ENCODE measurements at places on chromosomes 2 and 18.

DNA sequence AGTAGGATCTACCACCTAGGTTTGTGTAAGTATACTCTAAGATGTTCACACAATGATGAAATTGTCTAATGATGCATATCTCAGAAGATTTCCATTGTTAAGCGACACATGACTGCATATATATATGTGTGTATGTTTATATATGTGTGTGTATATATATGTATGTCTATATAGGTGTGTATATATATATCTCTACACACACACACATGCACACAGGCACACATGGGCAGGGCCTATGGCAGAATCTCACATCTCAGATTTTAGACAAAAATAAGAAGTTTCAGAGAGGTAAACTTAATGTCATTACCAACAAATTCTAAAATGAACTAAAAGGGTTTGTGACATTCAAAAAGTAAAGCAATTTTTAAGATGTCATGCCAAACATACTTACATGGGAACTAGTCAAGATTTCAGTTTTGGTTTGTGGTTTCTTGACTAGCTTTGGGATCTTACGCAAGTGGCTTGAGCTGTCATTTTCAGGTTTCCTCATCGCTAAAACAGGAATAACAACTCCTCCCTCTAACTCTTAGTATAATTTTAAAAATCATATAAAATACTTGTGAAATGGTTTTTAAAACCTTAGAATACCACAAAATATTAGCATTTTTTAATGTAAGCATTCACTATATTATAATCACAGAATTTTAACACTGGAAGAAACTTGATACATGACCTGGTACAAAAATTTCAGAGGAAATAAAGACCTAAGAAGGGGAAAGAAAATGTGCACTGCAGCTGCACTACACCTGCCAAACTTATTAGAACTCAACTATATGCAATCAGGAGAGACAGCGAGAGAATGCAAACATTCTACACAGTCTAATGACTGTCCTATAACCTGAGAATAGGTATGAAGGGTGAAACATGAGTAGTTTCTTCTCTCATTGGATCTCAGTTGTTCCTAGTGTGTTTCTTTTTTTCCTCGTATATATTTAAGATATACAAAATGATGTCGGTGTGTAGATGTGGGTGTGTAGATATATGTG is 75.7 kb downstream of the TTC21B start:
- no peak for DNase-seq

DNA sequence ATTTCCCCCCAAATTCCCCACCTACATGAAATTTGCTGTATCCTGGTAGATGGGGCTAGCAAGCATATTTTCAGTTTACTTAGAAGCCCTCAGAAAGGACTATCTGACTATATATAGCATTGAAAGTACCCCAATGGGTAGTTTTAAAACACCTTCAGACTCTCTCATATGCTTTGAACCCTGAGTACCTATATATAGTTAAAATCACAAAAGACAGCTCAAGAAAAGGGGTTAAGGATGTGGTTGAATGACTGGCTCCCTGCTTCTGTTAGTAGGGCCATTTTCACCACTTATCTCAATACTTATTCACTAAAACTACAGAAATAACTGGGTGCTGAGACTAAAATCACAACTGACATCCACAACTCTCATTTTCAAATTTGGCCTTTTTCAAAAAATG is 18.5 kb downstream of the WDPCP start:
- no peak for DNase-seq

- no peak for DNase-seq
These were observed 39.9 kb downstream of the TANK start for GRCh38 chr2:161199912-161200701.

- no peak for DNase-seq
These were observed 47.5 kb upstream of the ACSL3 start for GRCh38 chr2:222813177-222813843.

DNA sequence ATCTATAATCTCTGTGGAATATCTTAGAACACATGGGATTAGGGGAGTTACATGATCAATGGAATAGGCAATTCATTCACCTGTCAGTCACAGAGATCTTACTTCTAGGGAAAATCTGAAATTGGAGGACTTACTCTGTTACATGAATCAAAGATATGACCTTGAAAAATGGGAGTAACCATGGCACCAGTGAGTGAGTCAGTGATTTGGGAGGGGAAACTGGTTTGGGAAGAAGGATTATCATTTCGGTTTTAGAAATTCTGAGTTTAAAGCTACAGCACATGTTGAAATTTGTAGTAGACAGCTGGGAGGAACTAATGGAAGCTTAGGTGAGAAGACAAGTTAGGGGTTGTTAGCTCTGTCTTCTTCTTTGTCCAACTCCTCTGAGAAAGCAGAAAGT is 153.7 kb downstream of the CAMKMT start:
- DNase-seq = no peak

GRCh38 chr2:26619521-26619951 is 21.6 kb downstream of the CIB4 start:
- no peak for DNase-seq

GRCh38 chr2:72953976-72954375 is 36.7 kb downstream of the EMX1 start:
- no peak for DNase-seq

- no peak for DNase-seq
These were observed 119.9 kb downstream of the LYPD1 start for GRCh38 chr2:132549935-132550670.
